ENCODE measurements at places on chromosomes 3 and 15.

DNA sequence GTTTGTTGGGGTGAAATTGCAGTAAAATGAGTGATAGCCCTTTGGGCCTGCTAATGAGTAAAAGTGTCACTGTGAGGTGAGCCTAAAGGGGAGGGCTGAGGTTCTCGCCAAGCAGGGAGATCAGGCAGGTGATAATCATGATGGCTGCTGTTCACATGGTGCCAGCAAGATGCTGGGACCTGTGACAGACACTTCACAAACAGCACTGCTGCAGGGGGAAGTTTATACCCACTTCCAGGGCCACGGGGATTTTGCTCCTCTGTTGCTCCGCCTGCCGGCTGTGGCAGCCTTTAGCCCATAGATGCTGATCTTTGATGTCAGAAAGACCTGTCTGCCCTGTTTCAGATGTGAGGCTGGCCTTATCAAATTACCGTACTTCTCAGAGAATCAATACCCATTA, 96.7 kb downstream of the SV2B start:
- DNase-seq: no peak

DNA sequence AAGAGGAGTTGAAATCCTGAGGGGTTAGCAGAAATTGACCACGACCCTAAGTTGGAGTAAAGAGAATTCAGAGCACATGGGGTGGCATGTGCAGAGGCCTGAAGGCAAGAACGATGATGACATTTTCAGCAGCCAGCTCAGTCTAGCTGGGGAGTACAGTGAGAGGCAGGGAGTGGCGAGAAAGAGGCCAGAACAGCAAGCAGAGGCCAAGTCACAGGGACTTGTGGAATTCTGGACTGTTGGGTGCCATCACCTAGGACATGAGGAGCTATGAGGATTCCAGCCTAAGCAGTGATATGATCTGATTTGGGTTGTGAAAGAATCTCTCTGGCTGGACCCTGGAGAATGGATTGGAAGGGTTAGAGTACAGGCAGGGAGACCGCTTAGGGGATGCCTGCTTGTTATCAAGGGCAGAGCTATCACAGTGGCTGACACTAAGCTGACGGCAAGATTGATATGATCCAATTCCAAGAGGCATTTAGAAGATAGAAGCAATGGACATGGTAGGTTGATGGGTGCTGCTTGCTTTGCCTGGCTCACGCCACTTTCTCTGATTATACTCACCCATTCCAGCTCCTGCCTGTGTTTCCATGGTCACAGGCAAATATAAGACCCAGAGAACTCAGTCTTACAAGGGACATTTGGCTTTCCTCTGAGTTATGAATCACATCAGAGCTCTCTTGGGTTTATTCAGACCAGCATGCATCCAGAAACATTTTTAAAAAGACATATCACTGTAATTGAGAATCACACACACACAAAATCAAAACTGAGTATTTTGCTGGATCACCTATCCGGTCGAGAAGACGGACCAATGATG, 66.4 kb downstream of the LRTM1 start:
- DNase-seq: no peak

GRCh38 chr3:112056451-112056929, 22.0 kb downstream of the TMPRSS7 start:
- no peak for DNase-seq

DNA sequence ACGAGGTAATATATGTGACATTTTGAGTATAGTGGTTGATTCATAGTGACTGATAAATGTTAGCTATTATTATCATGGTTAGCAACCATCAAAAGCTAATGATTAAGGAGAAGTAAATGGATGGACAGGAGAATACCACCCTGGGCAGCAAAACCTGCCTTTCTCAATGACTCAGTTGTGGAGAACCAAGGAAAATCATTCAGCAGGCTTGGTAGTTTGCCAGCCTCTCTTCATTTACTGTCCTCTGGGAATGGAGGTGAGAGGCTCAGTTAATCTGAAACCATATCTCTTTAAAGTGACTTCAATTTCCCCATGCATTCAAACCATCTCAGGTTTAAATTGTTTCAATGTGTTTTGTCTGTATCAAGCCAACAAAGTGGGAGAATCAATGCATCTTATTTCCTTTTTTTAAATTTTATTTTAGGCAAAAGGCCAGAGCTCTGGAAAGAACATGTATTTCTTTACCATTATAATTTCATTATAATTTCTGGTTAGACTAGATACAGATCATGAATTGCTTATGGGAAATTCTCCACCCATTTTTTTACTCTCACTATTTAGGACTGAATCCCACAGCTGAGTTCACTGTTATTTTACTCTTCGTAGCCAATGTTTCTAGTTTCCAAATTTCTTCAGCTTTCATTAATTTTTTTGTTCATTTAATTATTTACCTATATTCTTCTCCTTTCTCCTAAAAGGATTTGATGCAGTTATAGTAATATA, 2.7 kb downstream of the TM4SF18 start:
- DNase-seq: no peak

- DNase-seq: no peak
These were observed 478.2 kb downstream of the NLGN1 start for GRCh38 chr3:173875790-173876189.
